ENCODE measurements at places on chromosomes 5 and 9.
A peak's percentile ranks its signal among the peaks of the same experiment; 100 is the strongest.

GRCh38 chr9:92059661-92060060 lies 55.6 kb downstream of the SPTLC1 start:
- no peak for DNase-seq

- no peak for DNase-seq
These were observed 10.3 kb downstream of the SLC6A19 start for GRCh38 chr5:1211701-1212100.

DNA sequence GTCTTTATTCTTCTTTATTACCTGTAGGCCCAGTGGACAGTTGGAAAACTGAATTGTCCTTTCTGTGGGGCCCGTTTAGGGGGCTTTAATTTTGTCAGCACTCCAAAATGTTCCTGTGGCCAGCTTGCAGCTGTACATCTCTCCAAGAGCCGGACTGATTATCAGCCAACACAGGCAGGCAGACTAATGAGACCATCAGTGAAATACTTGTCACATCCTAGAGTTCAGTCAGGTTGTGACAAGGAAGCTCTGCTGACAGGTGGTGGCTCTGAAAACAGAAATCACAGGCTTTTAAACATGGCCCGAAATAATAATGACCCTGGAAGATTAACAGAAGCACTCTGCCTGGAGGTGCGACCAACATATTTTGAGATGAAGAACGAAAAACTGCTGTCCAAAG lies 47.9 kb downstream of the RNF180 start:
- DNase-seq = no peak

DNA sequence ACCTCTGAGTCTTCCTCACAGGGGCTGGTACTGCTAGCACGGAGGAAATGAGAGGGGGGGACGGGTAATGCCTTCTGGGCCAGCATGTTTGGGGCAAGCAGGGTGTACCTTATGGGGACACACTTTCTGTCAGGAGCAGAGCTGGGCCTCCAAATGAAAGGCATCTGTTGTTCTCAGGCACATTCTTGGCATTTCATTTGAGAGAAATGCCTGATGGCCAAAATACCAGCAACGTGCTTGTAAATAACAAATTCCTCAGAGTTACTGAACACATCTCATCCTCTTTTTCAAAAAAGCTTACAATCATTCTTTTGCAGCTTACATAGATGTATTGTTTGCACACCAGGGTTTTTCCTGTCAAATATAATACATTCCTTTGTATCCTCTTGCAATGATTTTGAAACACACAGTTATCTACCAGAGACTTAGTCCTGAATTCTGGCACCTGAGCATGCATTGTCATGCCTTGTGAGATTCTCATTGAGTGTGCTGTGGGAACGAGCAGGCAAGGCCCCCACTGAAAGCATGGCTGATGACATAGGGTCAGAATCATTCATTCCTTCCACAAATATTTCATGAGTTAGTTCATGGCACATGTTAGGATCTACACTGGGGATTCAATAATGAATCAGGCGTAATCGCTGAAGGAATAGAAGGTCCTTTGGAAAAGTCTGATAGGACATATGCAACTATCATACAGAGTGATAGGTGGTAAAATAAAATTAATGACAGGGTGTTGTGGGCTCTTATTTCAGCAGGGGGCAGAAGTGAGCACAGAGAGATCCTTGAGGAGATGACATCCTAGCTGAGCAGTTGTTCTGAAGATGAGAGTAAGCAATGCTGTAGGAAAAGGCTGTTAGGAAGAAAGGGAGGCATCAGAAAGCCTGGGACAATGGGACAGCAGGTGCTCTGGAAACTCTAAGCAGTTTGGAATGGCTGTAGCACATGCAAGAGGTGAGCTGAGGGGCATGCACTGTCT lies 260.9 kb upstream of the TUT7 start:
- DNase-seq = peak; percentile 90

DNA sequence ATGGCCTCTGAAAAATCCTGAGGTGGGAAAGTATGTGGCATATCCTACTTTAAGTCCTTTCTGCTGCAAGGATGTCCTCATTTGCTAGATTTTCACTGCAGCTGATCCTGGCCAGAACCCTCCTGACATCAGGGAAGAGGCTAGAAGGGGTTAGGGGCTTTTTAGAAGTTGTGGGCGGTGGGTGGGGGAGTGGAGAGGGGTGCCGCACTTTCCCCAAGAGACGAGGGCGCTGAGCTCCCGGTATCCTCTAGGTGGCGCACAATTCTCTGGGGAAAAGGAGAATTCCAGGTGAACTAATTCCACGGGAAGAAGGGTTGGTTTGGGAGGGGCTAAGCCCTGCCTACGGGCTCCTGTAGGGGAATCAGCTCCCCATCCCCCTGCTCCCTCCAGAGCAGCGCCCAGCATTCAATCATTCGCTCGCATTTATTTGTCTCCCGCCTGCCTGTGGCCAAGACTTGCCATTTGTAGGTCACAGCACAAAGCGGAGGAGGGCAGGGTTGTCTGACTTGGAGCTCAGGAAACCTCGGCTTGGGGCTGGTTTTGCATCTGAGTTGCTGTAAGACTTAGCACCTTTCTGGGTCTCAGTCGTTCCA lies 42.9 kb upstream of the HAND1 start:
- DNase-seq = peak; percentile 96

DNA sequence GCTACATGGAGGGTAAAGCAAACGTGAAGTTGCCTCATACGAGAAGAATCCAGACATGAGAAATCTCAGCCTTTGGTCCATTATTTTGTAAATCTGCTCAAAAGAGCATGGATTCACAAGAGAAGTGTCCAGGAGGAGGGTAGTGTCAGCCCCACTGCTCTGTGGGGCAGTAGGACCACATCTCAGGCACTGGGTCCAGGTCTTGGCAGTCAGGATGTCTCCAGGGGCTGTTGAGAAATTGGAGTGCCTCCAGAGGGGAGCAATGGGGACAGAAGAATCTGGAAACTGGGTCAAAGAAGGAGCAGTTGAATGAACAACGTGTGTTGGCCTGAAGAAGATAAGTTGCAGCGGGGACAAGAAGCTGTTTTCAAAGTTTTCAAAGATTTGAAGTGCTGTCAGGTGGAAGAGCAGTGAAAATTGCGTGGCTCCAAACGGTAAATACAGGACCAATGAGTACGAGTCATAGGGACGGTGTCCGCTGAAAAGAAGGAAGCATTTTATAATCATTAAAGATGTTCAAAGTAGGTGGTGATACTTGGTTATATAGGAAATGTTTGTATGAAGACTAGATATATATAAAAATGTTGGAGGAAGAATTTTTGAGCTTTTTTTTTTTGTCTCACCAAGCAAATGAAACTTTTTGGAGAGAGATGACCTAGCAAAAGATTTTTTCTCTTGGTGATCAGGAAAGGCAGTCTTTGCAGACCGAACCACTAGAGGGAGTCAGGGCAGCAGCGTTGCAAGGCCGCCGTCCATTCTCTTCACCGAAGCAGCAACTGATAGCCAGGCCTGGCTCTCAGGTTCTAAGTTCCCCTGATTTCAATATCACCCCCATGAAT lies 57.1 kb upstream of the ZBED3 start:
- peak; percentile 81 for DNase-seq

DNA sequence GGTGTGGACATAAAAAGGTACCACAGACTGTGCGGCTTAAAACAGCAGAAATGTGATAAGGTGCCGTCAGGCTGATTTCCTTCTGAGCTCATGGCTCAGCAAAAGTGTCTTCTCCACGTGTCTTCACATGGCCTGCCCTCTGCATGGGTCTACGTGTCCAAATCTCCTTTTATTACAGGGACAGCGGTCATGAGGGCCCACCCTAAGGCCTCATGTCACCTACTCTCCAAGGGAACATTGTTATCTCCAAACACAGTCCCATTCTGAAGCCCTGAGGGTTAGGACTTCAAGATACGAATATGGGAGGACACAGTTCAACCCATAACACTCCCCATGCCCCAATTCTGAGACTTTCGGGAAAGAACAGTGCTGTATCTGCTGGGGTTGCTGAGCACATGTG lies 35.2 kb downstream of the COL23A1 start:
- DNase-seq = no peak

DNA sequence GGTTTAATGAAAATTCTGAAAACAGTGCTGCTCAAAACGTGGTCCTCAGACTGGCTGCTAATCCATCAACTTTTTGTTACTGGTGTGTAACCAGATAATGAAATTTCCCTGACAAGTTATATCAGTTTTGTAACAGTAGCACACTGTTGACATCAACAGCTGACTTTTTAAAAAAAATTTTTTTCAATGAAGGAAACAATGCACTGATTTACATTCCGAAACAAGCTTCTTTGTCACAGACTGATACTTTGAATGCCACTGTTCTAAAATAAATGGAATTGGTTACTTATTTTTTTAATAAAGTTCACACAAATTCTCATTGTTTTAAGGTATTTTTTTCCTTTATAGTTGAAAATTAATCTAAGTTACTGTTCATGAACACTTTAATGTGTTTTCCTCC lies 169.1 kb downstream of the NIPBL start:
- no peak for DNase-seq

- peak; percentile 28 for DNase-seq
These were observed 70.2 kb upstream of the ADAMTS2 start for GRCh38 chr5:179415291-179416060.

DNA sequence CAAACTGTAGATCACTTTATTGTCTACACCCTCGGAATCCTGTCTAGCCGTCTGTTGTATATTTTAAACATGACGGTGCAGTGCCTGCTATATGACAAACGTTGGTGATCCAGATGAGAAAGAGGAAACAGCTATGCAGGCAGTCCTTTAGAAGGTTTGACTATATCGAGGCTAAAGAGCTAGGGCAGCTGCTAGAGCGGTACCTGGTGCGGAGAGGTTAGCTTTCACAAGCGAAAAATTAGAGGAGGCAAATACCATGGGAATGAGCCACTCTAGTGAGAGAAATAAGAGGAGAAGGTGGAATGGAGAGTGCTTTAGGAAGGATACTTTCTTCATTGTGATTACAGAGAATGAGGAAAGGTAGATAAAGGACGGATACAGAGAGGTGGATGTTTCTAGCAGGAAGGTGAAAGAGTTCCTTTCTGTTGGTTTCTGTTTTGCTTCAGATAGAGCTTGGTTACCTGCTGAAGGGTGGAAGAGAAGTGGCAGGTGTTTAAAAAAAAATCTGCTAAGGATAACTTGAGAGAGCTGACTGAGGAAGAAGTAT lies 959 bp upstream of the FBXL17 start:
- DNase-seq = no peak

DNA sequence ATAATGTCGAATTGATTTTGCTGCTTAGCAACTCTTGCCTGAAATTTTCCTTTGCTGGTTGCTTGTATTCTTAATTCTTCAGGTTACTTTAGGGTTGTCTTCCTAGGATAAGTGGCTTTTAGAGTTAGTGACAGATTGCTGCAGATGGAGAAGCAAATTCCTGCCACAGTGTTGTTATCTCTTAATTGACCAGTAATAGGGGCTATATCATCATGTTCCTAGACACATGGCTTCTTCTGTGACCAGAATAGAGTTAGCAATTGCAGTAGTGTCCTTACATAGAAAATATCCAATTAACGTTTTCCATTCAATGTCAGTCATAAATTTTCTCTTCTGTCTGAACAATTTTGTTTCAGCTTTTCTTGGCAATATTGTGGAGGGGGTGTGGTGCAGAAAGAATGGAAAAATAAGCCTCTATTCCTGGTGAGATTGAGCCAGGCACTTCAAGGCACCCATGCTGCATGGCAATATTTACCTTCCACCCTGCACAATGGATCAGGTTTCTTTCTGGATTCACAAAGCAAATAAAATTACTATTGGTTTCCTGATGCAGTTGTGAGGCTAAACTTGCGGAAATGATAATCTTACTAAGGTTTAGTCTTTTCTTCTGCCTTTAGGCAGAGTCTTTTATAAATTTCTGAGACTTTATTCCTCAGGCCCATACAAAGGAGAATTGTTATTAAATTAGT lies 1481.5 kb downstream of the EFNA5 start:
- DNase-seq = no peak

- no peak for DNase-seq
These were observed 109.8 kb upstream of the NFIL3 start for GRCh38 chr9:91533382-91533781.

DNA sequence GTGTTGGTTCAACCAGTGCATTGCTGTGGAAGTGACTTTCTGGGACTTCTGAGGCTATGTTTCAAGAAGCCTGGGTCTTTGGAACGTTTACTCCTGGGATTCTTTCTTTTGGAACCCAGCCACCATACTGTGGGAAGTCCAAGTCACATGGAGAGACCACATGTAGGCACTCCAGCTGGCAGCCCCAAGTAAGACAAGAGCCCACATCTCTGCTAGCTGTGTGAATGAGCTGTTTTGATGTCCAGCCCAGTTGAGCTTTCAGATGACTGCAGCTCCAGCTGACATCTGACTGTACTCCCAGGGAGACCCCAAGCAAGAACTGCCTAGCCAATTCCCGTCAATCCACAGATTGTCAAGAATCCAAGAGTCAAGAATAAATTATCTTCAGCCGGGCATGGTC lies 60.1 kb upstream of the SPATA31D4 start:
- DNase-seq = no peak

DNA sequence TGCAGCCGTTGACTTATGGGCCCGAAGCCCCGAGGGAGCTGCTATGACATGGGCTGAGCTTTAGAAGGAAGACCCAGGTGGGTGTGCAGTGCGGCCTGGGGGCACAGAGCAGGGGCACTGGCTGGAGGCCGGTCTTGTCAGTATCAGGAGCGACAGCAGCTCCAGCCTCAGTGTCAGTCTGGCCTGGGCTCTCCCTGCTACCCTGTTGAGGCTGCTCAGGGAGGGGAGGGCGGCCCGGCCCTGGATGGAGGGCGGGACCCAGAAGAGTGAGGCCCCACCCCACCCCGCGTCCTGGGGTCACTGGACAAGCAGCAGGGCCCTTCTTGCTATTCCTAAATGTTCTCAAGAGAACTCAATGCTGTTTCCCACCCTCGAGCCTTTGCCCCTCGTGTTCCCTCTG lies 18.0 kb downstream of the GFI1B start:
- no peak for DNase-seq

GRCh38 chr9:14245901-14246525 lies 67.9 kb downstream of the NFIB start:
- DNase-seq = no peak

- no peak for DNase-seq
These were observed 27.2 kb downstream of the NEUROG1 start for GRCh38 chr5:135508496-135509005.

DNA sequence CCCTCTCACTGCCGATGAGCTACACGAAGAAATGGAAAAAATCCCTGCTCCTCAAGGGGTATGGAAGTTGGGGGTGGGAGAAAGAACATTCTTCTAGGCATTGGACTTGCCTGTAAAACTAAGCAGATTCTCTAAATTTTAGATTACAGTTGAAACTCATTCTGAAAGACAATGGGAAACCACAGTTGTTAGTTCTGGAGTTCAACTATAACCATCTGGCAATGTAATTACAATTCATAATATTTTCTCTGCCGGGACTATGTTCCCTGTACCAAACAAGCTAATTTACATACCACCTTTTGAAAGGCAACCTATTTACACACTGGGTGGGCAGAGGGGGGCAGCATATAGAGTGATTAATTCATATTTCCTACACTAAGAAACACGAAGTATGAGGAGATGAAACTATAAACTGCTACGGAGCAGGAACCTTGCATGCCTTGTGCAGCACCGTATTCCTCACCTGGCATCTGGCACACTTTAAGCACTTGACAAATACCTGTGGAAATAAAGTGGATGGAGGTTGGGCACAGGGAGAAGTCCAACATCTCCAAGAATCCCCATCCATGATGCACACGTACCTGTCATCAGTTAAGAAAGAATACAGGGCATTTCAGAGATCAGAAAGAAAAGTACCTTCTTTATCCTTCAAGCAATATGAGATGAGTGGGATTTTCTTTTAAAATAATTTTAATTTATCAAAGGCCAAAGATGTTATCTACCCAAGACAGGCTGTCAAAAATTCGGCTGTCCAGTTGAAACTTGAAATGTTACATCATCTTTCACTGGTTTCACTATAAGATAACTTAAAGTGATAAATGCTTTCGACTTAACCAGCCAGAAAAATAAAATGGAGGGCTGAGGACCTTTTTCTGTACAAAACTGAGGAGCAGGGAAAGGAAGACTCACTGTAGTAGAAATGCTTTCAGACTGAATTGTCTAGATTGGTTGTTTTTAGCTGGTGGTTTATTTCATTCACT lies 54.2 kb downstream of the SSBP2 start:
- DNase-seq = no peak
